ENCODE measurements at places on chromosomes 7 and 10.
A peak's percentile ranks its signal among the peaks of the same experiment; 100 is the strongest.

DNA sequence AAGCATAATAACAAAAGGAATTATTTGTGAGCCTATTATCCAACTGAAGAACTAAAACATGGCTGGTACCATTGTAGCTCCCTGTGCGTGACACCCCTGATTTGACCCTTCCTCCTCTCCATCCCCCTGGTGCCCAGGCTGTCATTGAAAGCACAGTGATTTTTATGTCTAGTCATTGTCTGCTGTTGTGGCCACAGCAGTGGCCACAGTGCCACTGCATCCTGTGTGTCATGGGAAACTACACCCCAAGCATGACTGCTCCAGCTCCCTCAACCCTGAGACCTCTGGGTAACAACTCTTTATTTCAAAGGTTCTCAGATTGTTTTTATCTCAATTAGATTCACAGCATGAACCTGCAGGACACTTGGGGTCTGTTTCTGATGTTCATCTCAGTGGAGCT is 52.0 kb downstream of the ERLIN1 start:
- no peak for DNase-seq

DNA sequence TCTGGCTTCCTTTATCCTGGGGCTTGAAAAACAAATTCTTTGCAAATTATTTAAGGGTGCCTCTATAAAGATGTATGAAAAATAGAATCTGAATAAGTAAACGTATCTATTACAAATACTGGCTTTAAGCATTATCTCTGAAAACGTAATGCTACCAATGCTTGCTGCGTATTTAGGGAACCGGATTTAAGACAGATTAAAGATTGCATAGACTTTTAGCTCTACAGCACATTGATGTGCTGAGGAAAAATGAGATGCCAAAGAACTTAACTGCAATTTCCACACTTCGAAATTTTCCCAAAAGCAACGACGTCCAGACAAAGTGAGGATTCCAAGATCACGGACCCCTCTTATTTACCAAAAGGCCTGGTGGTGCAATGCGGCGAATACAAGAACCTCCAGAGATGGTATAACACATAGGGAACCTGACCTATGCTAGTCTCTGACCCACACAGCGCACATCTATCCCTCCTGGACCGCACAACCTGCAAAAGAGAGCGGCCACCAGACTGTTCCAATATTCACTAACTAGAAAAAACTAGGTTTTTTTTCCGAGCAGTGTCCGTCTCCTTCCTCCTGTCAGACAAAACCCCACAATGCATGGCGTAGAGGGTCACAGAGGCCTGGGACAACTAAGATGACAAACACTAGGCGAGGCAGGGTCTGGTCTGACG is 34.3 kb upstream of the PHF14 start:
- peak; percentile 15 for DNase-seq

GRCh38 chr10:110522365-110522988 is 24.8 kb downstream of the DUSP5 start:
- DNase-seq, result no peak

DNA sequence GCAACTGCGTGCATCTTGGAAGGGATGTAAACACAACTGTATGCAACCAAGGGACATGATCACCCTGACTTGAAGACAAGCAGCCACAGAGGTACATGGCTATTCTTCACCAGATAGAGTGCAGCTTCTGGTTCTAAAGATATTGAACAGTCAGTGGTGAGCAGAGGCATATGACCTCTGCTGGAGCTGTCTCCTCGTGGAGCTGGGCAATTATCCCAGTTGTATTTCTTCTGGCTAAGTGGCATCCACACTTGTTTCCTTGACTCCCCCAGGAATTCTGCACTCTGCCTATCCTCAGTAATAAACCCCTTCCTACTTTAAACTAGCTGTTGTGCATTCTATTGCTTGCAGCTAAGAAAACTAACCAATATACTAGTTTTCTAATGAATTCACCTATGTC is 216.8 kb downstream of the THSD7A start:
- no peak for DNase-seq

DNA sequence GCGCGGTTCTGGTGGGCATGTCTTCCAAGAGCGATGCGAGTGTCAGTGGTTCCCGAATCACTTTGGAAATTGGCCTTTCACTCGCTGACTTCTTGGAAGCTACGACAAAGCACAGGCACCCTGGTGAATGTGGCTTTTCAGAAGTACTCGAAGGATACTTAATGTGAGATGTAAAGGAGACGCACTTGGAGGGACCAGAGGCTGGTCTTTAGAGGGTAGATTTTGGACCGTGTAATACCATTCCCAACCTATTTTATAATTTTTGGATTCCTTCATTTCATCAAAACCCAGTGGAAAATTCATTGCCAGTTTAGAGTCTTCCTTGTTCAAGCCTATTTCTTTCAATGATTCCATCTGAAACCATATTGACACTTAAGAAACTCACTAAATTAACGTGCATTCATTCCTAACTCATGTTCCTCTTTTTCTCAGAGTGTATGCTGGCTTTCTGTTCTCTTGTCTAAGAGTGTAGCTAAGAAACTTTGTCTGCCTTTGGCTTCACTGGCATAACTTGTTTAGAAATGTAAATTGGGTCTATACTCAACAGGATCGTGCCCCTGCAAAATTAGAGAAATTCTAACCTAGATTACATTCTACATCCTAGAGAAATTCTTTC is 645 bp upstream of the COPG2 start:
- DNase-seq, result no peak

DNA sequence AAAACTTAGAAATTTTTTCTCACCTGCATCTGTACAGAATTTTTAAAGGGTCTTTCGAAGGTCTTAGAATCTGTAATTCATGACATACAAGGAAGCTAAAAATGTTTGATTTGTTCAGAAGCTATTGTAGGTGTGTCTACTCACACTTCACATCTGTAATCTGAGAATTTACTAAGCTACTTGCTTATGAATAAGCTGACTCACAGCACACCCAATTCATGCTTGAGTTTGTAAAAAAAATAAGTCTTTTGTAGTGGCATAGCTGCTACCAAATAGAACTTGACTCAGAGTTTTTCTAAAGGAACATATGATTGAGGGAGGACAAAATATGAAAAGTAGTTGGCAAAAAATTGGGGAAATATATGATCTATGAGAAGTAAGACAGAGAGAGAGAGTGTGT is 12.7 kb upstream of the AGR2 start:
- DNase-seq, result no peak

DNA sequence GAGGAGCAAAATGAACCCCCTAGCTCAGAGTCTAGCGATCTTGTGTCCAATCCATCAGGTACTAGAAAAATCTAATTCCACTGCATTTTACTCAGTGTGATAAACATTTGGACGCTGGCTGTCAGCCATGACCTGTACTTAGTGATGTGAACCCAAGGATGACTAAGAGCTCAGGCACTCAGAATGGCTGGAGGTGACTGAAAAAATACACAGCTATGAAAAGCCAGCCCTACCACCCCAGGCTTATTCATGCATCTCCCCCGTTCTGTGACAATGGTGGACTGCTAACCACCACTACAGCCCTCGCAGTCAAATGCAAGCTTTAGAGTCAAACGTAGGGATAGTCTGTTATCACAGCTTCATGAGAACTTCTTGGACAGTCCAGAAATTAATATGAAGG is 14.9 kb downstream of the AFAP1L2 start:
- DNase-seq, result no peak

- no peak for DNase-seq
Measured at GRCh38 chr7:979886-980571, 3.0 kb upstream of the CYP2W1 start.
